Stimulated activated CD8-positive, alpha-beta memory T cell treated with anti-CD3 and anti-CD28 coated beads, Interleukin-7, amount 100 ng/mL, for 1 hour (primary cell): ENCODE measurements at places on chromosomes 2 and 18.

GRCh38 chr18:4181882-4182568 is 273.1 kb downstream of the DLGAP1 start:
- no peak for DNase-seq

- no peak for DNase-seq
Measured at GRCh38 chr2:23809150-23809549, 117.8 kb downstream of the ATAD2B start.

GRCh38 chr18:3693410-3693809 is 243.4 kb downstream of the TGIF1 start:
- no peak for DNase-seq

DNA sequence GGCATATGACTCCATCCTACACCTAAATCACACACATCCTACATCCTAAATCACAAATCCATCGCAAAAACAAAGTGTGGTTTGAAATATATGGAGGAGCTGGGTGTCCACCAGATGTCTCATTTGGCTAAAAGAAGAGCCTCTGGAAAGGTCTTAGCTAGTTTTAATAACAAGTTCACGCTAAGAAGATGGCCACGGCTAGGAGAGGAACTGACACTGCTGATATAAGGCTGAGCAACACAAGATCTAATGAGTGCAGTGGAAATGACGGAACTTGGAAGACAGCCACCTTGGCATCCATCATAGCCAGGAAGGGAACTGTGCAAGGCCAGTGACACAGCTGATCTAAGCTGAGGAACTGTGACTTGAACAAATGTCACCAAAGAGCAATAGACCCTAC is 60.0 kb upstream of the AGAP1 start:
- no peak for DNase-seq

GRCh38 chr2:144083211-144083610 is 436.7 kb downstream of the ZEB2 start:
- DNase-seq = no peak

DNA sequence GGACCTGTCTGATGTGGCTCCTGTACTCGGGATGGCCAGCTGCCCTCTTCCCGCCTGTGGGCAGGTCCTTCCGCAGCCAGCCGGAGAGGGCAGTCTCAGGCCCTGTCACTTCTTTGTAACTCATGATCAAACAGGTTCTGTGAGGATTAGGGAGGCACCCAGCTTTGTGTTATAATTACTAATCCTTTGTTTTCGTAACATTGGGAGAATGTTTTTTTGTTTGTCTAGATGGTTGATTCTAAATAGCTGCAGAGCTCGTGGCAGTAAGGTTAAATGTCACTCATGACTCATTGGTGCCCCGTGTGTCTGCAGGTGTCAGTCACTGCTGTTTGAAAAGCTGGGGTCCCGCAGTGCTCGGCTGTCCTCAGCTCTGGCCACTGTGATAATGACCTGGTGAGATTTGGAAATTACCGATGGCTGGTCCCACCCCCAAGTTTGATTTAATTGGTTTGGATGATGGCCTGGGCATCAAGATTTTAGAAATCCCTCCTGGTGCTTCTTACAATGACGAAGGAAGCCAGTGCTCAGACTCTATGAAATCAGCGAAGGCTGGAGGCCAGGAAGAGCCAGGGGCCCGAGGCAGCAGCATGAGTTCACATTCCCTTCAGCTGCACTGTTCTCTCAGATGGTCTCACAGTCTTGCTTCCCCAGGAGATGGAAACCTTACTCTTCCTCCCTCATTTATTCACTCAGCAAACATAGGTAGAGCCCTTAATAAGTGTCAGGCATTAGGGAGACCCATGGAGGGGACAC is 172.8 kb downstream of the VAPA start:
- no peak for DNase-seq

DNA sequence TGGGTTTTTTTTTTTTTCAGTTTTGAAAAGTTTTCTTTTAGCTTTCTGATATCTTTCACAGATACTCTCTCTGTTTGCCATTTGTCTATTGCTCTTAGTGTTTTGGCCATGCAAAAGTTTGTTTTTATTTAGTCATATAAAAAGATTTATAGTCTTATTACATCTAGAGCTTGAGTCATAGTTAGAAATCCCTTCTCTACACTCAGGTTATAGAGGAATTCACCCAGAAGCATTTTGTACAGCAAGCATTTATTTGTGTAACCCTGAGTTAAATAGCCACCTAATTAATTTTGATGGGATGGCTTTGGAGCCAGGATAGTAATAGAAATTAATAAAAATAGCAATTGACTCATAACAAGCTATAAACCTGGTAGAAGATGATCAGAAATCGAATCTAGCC is 35.6 kb downstream of the ACTR2 start:
- DNase-seq = no peak

DNA sequence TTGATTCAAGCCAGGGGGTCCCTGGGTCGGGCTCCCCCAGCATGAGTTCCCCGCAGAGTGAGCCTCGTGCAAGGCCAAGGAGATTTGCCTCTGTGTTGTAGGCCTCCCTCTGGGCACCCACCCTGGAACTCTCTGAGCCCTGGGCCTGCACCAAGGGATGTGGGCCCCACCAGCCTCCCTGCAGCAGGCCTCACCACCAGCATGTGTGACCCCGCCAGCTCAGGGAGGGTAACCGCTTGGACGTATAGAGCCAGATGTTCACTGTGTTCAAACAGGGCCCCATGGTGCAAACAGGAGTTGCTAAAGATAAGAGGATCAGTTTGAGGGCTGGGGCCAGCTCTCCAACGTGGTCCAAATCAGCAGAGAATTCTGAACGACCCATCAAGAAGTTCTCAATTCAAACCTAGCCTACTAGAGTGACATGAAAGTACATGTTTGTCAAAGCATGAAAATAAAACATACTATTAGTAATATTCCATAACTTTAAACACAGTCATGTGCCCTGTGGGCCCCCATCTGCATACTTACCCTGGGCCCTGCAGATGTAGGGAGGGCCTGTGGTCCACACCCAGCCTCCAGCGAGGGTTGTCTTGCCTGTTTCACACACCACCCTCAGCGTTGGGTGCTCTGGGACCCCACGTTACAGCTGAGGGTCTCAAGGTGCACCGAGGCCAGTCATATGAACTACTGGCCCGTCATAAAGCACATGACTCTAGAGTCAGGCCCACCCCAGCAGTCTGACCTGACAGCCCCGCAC is 5.5 kb upstream of the TUBB6 start:
- no peak for DNase-seq

- no peak for DNase-seq
Measured at GRCh38 chr2:129748250-129748649, 231.2 kb upstream of the RAB6C start.

DNA sequence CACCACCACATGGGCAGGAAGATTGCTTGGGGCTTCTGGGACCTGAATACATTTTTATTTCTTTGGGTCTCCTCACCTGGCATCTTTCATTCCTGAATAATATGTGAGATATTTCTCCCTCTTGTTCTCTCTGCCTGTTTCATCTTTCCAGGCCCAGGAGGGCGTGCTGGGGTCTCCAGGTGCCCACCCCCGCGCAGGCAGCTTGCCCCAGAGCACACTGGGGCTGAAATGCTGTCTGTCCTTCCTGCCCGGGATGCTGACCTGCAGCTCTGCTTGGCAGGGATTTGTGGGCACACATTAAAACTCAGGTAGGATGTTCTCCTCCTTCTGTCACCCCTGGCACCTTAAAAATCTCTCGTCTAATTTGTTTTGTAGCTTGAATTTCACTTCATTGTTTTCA is 39.7 kb upstream of the TEX51 start:
- DNase-seq = no peak

GRCh38 chr2:240879105-240879504 is 10.5 kb downstream of the AGXT start:
- no peak for DNase-seq

DNA sequence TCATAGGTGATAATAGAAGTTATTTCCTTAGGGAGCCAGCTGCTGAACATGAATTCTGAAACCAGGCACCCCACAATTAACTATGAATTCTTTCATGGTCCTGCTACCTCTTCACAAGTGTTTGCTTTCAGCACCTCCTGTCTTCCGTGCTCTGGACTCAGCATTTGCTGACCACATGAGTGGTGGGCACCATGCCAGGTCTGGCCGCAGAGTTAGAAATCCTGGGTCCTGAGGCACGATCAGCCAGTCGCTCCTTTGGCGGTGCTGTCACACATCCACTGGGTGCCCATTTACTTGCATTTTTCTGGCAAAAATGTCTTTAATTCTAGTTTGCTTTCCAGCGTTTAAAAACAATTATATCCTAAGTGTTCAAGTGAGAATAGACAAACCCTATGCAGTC is 196.4 kb upstream of the PXDN start:
- no peak for DNase-seq

DNA sequence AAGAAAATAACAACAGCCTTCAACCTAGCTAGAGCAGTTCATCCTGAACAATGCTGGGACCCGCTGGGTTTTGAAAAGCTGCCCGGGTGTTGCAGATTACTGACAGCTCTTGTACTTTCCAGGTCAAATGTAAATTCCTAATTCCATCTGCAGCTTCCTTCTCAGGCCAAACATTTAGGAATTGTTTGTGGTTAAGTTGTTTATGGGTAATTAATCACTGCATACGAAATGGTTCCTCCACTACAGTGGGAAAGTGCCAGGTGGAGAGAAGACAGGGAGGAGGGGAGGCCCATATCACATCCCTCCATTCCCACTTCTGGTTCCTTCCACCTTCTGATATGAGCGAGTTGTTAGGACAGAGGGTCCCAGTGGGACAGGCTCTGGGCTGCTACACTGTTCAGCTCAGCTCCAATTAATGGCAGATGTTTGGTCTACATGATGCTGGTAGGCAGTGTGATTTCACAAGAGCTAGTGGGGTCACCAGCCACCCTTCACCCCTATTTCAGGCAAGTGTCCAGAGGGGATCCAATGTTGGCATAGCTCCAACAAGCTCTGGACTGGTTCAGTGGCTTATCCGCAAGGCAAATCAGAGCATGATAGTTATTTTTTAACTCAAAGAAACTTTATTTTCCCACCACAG is 112.9 kb upstream of the ACAA2 start:
- no peak for DNase-seq

DNA sequence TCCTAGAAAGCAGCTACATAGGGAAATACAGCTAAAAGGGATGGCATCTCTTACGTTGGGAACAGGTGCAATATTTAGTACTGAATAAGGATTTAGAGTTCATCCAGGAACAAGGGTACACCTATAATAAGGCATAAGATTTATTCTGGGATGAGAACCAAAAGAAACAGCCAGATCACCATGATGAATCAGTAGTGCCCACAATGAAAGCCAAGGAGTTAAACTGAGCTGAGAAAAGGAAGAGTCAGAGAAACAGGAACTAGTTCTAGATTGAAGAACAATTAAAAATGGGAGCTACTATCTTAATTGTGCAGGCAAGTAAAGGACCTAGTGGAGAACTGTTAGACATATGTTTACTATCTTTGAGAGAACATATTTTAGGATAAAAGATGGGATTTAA is 692.3 kb downstream of the LRP1B start:
- no peak for DNase-seq

GRCh38 chr2:33672389-33672788 is 73.3 kb upstream of the FAM98A start:
- no peak for DNase-seq

- DNase-seq = no peak
Measured at GRCh38 chr2:138180692-138181386, 216.6 kb downstream of the HNMT start.

- no peak for DNase-seq
Measured at GRCh38 chr18:5746844-5747243, 148.5 kb downstream of the TMEM200C start.

GRCh38 chr18:7733642-7734041 is 166.5 kb downstream of the PTPRM start:
- DNase-seq = no peak

GRCh38 chr18:41887100-41887499 is 67.9 kb upstream of the PIK3C3 start:
- DNase-seq = no peak

DNA sequence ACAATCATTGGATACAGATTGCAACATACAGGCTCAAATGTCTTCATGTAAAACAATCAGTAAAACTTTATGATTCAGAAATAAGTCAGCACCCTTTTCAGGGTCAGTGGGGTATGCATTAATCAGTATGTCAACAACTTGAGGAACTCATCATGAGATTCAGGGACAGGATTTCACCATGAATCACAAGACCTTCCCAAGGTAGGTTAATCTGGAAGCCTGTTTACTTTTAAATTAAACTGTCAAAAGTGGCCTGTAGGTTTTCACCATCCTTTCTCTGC is 104.8 kb downstream of the SP100 start:
- DNase-seq = no peak

- no peak for DNase-seq
Measured at GRCh38 chr2:58638256-58638805, 397.2 kb upstream of the FANCL start.

GRCh38 chr18:3233433-3234168 is 13.8 kb upstream of the MYOM1 start:
- DNase-seq = no peak

- DNase-seq = no peak
Measured at GRCh38 chr18:58505181-58505580, 123.7 kb downstream of the ALPK2 start.

DNA sequence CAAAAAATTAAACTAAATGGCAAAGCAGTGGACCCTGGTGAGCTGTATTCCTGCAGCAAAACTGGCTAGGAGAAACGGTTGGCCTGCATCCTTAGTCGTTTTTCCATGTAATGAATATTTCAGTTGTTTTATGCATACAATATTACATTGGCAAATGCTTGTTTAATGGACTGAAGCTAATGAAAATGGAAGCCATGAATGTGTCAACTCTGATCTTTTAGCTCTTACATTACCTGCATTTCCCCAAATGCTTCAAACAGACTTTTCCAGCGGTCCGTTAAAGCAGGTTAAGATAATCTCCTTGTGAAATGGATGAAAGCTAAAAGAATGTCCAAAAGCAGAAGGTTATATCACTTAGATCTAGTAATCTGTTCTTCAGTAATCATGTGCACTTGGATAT is 686.3 kb upstream of the SETBP1 start:
- DNase-seq = no peak

- no peak for DNase-seq
Measured at GRCh38 chr2:84441036-84441435, 18.0 kb downstream of the SUCLG1 start.

DNA sequence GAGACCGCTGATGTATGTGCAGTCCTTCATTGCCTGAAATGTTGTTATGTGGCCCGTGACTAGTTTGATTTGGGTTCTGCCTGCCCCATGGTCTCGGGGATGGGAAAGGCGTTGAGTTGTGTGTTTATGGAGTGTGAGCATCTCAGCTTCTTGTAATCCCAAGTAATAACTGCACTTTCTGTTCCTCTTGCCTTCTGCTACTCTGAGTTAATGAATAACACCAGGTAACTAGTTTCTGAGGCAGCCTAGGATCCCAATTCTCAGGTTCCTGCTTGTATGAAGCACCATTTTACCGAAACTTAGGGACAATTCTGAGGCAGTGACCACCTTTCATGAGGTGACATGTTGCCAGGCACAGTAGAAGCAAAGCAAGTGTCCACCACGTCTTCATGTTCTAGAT is 170.0 kb downstream of the ALK start:
- no peak for DNase-seq

DNA sequence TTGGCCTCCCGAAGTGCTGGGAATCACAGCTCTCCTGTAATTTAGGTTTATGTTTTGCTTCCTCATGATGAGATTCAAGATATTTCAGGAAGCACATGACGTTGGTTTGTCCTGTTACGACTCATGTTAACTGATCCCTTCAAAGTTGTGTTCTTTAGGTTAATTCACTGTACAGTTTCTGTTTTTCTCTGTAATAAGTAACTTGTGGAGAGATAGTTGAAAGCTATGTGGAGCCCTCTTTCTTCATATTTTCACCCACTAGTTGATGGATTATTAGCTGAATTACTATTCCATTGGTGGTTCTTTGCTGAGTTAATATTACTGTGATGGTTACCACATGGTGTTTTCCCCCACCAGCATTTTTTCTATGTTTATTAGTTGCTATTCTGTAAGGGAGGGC is 18.3 kb upstream of the CHCHD5 start:
- DNase-seq = no peak
